ENCODE measurements at places on chromosomes 7 and 10. TPM values are rescaled to one million over a fixed set of nuclear protein-coding genes. Genes with fewer than 3 reads are reported as not detected.

The TAS2R4 gene
- polyA plus RNA-seq: not detected

- H3K27ac ChIP-seq: no peak overlapping the region
- H3K27me3 ChIP-seq: no peaks in the 10 kb centered on the region
- no peak for DNase-seq
- H3K4me1 ChIP-seq: no peaks in the 10 kb centered on the region
- H3K36me3 ChIP-seq: no peaks in the 10 kb centered on the region
These were observed 10.0 kb downstream of the CAMK2B start for GRCh38 chr7:44315301-44315903.

GRCh38 chr10:80582286-80582960 is 44.7 kb downstream of the SH2D4B start:
- no peaks in the 10 kb centered on the region for H3K27me3 ChIP-seq
- no peaks in the 10 kb centered on the region for H3K4me1 ChIP-seq
- no peak overlapping the region for H3K27ac ChIP-seq
- no peak overlapping the region for H3K4me3 ChIP-seq

DNA sequence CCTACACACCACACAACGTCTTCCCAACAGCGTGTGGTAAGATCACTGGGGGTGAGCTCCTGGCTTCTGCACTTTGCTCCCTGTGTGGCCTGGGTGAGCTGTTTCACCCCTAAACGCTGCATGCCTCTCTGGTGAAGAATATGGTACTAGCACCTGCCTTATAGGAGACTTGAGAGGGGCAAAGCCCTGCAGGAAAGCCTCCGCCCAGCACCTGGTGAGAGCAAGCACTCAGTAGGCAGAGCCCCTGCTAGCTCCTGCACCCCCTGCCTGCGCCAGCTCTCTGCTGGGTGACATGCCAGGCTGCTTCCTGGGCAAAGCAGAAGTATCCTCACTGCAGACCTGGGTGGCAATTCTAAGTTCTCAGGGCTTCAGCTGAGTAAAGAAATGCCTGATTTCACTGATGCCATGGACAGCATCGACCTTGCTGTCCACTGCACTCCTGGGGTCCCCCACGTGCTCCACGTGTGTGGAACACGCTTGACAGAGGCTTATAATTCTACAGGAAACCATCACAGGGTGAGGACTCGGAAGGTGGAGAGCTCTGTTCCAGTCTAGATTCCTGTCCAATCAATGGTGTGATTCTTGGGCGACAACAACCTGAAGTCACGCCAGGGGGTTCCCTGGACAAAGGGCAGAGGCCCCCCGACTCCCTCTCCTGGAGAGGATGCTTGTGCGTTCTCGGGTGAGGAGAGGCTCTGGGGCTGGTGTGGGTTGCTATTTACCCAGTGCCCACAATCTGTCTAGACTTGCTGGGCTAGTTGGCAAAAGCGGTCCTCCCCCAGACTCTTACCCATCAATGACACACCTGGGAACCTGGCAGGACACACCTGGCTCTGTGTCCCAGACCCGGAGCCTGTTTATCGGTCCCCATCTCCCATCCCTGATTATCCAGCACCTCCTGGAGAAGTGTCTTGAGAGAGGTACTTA is 5.0 kb upstream of the CALML5 start:
- H3K27me3 ChIP-seq: no peaks in the 10 kb centered on the region
- DNase-seq: no peak
- peaks cover 6% of the 10 kb centered on the region for H3K4me1 ChIP-seq

GRCh38 chr7:42673951-42674350 is 237.9 kb downstream of the C7orf25 start:
- no peaks in the 10 kb centered on the region for H3K4me1 ChIP-seq
- H3K4me3 ChIP-seq: no peak overlapping the region
- no peaks in the 10 kb centered on the region for H3K27me3 ChIP-seq
- DNase-seq: no peak
- no peaks in the 10 kb centered on the region for H3K36me3 ChIP-seq

DNA sequence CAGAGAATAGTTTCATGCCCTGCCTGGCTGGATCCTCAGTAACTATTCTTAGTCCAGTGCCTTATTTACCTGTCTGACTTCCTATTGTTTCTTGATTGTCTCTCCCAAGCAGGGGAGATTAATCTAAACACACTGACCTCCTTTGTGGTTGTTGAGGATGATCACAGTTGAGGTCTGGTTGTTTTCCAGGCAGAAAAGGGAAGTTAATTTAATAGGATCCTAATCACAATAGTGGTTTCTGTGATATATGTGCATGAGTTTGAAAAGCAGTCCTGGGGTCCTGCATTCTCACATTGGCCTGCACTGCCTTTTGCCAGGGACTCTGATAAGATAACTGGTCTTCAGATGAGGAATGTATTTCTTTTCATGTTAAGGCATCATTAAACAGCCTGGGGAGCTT is 130.1 kb downstream of the SND1 start:
- H3K4me3 ChIP-seq: no peak overlapping the region
- no peaks in the 10 kb centered on the region for H3K36me3 ChIP-seq
- DNase-seq: no peak

Data from kidney (tissue), 22 donors.